Lung (tissue), 17 donors: ENCODE measurements at places on chromosomes 7 and 10. TPM values are rescaled to one million over a fixed set of nuclear protein-coding genes. Genes with fewer than 3 reads are reported as not detected.

The CHST12 gene
- 30.9 TPM for total RNA-seq

The FAM204A gene
- 59.3 TPM for total RNA-seq

The DENND11 gene
- 43.3 TPM for total RNA-seq

The TAS2R3 gene
- total RNA-seq = 2.2 TPM

The SAP25 gene
- total RNA-seq = 1.9 TPM

The SLC13A1 gene
- not detected for total RNA-seq

The ATRNL1 gene
- 0.40 TPM for total RNA-seq

DNA sequence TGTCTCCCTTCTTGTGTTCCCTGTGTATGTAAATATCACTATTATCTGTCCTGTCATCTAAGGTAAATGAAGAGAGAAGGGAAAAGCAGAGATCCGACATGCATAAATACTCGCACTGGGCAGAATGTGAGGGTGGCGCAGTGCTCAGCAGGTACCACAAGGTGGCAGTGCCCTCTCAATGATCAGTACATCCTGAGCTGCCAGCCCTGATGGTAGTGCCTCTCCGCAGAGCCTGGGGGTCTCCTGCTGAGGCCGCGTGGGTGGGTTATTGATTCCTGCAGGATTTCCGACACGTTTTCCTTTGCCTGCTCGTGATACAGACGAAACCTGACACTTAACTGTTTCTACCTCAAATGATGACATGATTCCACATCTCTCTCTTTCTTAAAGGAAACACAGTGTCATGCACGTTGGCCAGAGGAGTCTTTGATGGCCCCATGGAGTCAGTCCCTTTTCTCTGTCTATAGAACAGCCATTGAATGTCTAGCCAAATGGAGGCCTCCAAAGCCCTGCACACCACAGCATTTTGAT is 19.8 kb downstream of the RGR start:
- no peaks in the 10 kb centered on the region for H3K27me3 ChIP-seq

- no peak overlapping the region for H3K27ac ChIP-seq
- no peaks in the 10 kb centered on the region for H3K36me3 ChIP-seq
- H3K4me1 ChIP-seq = peaks cover 11% of the 10 kb centered on the region
- DNase-seq = no peak
- H3K4me3 ChIP-seq = no peak overlapping the region
Observed at GRCh38 chr7:102291056-102291915, 4.6 kb downstream of the SH2B2 start.

GRCh38 chr7:30224511-30225062 is 59.8 kb upstream of the ZNRF2 start:
- no peak overlapping the region for H3K4me3 ChIP-seq
- H3K36me3 ChIP-seq = no peaks in the 10 kb centered on the region
- DNase-seq = peak; percentile 28

DNA sequence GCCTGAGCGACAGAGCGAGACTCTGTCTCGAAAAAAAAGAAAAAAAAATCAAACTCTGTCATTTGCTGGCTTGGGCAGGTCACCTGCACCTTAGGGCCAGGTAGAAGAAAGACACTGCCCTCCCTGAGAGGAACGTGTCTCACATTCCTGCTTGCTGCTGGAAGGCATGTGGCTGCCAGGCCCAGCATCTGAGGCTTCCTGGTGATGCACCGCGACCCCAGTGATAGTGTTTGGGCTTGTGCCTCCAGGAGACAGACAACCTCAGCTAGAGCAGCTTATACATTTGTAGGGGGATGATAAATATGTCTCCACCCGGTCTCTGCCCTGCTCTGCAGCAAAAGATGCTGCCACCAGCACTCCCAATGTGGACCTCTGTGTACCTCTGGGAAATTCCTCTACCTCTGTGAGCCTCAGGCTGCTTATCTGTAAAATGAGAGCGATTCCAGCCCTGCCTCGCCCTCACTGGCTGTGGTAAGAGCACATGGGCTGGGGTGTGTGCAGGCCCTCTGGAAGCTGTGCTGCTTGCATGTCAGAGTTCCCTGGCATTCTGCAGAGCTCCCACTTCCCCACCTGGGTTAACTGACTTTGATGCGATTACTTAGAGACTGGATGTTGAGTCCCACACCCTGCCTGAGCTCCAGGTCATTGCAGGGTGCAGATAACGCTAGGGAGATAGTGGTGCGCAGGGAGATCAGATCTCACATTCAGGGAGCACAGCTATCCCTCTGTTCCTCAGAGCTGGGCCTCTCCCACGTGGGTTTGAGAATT is 19.9 kb downstream of the SLC29A3 start:
- H3K27me3 ChIP-seq = no peaks in the 10 kb centered on the region
- DNase-seq = no peak
- no peak overlapping the region for H3K27ac ChIP-seq

- no peaks in the 10 kb centered on the region for H3K27me3 ChIP-seq
- no peak overlapping the region for H3K4me3 ChIP-seq
- H3K4me1 ChIP-seq = peaks cover 9% of the 10 kb centered on the region
- H3K27ac ChIP-seq = no peak overlapping the region
Observed at GRCh38 chr10:121442086-121442935, 155.9 kb downstream of the FGFR2 start.

DNA sequence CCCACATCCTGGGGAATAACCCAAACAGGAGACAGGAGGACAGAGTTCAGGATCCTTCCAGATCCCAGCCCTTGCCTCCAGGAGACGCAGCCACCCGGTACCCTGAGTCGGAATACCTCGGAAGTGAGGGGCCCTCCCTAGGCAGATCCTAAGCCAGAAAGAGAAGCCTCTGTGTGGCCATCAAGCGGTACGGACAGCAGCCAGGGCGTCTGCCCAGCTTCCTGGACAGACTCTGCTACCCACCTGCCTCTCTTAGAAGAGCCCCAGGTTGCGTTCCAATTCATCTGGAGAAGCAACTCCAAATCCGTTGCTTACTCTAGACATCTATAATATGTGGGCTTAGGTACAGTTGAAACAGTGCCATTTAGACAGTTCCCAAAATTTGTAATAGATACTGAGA is 220.2 kb upstream of the SH2B2 start:
- DNase-seq = no peak
- no peak overlapping the region for H3K4me3 ChIP-seq
- no peaks in the 10 kb centered on the region for H3K27me3 ChIP-seq

DNA sequence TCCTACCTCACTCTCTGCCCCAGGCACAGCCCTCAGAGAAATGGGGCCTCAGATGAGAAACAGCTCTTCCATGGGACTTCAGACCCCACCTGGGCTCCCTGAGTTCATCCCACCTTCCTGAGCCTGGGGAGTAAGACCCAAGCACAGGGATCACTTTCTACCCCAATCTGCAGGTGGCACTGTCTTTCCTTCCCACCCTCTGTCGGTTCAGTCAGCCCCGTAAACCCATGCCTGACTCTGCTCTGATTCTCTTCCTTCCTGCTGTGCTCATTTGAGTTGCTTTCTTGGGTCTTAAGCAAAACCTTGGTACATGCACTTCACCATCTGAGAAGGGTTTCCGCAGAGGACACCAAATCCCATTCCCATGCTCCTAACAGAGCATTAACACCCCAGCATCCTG is 306.4 kb upstream of the CDC14C start:
- H3K27ac ChIP-seq = no peak overlapping the region
- no peaks in the 10 kb centered on the region for H3K36me3 ChIP-seq
- no peak for DNase-seq
- no peaks in the 10 kb centered on the region for H3K4me1 ChIP-seq
- H3K27me3 ChIP-seq = no peaks in the 10 kb centered on the region
- no peak overlapping the region for H3K4me3 ChIP-seq

DNA sequence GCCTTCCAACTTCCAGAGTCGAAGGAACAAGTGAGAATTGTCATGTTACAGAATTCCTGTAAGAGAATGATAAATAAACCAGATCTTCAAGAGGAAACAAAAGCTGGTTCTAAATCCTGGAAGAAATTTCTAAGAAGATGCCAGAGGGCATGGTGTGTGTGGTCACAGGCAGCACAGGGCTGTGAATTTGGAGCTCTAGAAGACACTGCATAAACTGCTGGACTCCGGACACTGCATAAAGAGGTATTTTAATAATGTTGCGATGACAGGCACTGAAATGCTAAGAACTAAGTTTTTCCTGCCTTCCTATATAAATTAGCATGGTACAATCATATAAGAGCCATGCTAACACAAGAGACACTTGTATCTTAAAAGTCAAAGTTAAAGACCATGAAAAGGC is 86.0 kb downstream of the LARP4B start:
- no peaks in the 10 kb centered on the region for H3K27me3 ChIP-seq
- DNase-seq = no peak
- H3K4me3 ChIP-seq = no peak overlapping the region
- no peak overlapping the region for H3K27ac ChIP-seq
- H3K36me3 ChIP-seq = peaks cover 7% of the 10 kb centered on the region
- H3K4me1 ChIP-seq = no peaks in the 10 kb centered on the region

DNA sequence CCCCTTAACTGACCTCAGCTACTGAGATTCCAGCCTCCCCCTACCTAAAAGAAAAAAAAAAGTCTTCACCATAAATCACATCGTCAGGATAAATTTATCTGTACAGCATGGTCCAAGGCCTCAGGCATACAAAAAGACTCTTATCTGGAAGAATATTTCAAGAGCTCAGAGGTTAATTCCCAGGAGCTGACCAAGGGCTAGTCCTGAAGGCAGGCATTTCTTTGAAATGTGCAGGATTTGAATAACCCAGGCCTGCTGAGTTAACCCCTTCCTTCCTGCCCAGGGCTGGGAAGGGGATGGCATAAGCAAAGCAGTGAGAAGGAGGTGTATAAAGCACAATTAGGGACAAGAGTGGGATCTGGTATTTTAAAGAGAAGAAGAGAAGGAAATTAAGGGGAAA is 111.2 kb downstream of the RNLS start:
- H3K27ac ChIP-seq = no peak overlapping the region
- no peaks in the 10 kb centered on the region for H3K27me3 ChIP-seq
- no peaks in the 10 kb centered on the region for H3K36me3 ChIP-seq

GRCh38 chr10:60189861-60190475 is 199.7 kb downstream of the ANK3 start:
- no peak overlapping the region for H3K4me3 ChIP-seq
- H3K4me1 ChIP-seq = peaks cover 16% of the 10 kb centered on the region
- no peak overlapping the region for H3K27ac ChIP-seq

DNA sequence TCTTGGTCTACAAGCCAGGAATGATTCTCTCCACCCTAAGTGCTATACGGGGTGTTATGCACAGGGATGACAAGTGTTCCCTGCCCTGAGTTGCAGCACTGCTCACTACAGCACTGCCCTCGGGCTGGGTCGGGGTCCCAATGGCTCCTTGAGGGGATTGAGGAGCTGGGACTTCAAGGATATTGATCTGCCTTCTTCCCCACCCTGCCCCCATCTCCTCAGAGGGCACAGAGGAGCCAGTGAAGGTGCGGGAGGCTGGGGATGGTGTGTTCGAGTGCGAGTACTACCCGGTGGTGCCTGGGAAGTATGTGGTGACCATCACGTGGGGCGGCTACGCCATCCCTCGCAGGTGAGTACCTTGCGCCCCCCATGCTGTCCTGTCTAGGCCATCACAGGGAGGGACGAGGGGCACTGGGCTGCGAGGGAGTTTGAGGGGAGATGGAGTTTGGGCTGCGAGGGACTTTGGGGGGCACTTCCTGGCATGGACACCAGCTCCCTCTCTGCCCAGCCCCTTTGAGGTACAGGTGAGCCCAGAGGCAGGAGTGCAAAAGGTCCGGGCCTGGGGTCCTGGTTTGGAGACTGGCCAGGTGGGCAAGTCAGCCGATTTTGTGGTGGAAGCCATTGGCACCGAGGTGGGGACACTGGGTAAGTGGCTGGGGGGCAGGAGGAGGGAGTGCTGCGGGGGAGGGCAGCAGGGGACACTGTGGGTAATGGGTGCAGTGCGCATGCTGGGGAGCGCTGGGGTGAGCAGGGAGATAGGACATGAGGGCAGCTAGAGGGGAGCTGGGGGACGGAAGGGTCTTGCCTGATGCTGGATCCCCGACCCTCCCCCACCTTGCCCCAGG is 10.3 kb downstream of the FLNC start:
- no peak overlapping the region for H3K27ac ChIP-seq
- H3K36me3 ChIP-seq = peaks cover 17% of the 10 kb centered on the region
- DNase-seq = no peak

- no peak overlapping the region for H3K27ac ChIP-seq
- H3K36me3 ChIP-seq = no peaks in the 10 kb centered on the region
- H3K27me3 ChIP-seq = no peaks in the 10 kb centered on the region
- peak; percentile 0 for DNase-seq
- no peak overlapping the region for H3K4me3 ChIP-seq
Observed at GRCh38 chr10:94992811-94993210, 54.4 kb downstream of the CYP2C9 start.

GRCh38 chr10:132861884-132862461 is 76.0 kb upstream of the NKX6-2 start:
- peaks cover 2% of the 10 kb centered on the region for H3K4me1 ChIP-seq
- H3K36me3 ChIP-seq = no peaks in the 10 kb centered on the region
- no peak overlapping the region for H3K27ac ChIP-seq
- H3K27me3 ChIP-seq = peaks cover 2% of the 10 kb centered on the region
- DNase-seq = peak; percentile 27

DNA sequence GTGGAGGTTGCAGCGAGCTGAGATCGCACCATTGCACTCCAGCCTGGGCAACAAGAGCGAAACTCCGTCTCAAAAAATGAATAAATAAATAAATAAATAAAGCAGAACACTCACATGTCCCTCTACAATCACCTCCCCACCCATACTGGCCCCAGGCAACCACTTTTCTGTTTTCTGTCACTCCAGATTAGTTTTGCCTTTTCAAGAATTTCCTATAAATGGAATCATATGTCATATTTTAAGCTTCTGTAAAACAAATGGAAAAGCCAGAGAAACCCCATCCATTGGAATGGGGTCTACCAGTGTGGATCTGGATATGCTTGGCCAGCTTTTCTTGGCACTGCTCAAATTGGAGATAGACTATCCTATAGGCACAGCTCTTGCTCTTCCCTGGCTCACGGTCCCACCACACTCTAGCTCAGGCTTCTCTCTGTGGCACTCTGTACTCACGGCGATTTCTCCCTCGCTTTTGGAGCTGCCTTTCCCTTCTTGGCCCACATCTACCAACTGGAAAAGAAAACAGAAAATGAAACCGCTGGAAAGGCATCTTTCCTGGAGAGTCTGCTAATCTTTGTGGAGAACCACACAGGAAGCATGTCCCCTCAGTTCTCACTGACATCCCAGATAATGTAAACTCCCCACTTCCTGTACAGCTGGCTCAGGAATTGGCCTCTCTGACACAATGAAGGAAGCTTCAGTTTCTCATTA is 210.1 kb downstream of the JCAD start:
- peak; percentile 73 for DNase-seq
- no peaks in the 10 kb centered on the region for H3K27me3 ChIP-seq
- no peak overlapping the region for H3K27ac ChIP-seq
- no peaks in the 10 kb centered on the region for H3K36me3 ChIP-seq
- H3K4me1 ChIP-seq = no peaks in the 10 kb centered on the region

GRCh38 chr10:22427101-22427500 is 81.8 kb downstream of the SPAG6 start:
- no peaks in the 10 kb centered on the region for H3K36me3 ChIP-seq
- DNase-seq = no peak
- no peak overlapping the region for H3K27ac ChIP-seq
- H3K27me3 ChIP-seq = no peaks in the 10 kb centered on the region
- no peaks in the 10 kb centered on the region for H3K4me1 ChIP-seq
- no peak overlapping the region for H3K4me3 ChIP-seq
